ENCODE measurements at places on chromosomes 4 and X.

DNA sequence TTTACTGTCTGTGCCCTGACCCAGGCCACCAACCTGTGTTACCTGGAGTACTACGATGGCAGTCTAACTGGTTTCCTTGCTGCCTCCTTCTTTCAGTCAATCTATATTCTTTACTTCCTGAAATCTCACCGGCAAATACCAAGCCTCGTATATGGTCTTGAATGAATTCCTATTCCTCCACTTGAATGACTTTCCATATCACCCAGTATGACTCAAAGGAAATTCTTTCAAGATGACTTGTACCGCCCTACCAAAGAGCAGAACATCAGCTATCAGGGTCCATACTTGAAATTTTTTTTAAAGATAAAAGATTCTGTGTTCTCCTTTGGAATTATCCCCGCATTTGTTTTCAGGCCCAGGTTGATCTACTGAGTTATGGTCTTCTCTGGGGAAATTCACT lies 378.0 kb downstream of the AFF2 start:
- no peak for DNase-seq

DNA sequence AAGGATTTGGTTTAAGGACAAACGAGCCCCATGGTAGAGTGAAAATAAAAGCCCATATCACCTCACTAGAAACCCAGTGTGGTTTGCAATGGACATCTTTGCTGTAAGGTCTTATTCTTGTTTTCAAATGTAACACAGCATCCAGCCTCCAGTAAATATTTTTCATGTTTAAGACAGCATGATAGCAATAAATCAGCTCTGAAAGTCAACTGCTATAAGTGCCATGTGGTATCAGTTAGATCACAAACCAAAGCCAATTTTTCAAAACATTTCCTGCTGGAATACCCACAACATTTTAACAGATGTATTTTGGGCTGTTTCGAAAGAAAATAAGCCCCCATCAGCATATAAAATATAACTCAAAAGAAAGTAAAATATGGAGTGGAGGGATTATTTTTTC lies 24.0 kb upstream of the SCML1 start:
- DNase-seq, result no peak

- no peak for DNase-seq
Measured at GRCh38 chrX:115957862-115958490, 212.6 kb upstream of the AGTR2 start.

GRCh38 chrX:123267220-123267619 lies 83.1 kb downstream of the GRIA3 start:
- no peak for DNase-seq
